ENCODE measurements at places on chromosomes 5 and 9. TPM values are rescaled to one million over a fixed set of nuclear protein-coding genes. Genes with fewer than 3 reads are reported as not detected.
A peak's percentile ranks its signal among the peaks of the same experiment; 100 is the strongest.

DNA sequence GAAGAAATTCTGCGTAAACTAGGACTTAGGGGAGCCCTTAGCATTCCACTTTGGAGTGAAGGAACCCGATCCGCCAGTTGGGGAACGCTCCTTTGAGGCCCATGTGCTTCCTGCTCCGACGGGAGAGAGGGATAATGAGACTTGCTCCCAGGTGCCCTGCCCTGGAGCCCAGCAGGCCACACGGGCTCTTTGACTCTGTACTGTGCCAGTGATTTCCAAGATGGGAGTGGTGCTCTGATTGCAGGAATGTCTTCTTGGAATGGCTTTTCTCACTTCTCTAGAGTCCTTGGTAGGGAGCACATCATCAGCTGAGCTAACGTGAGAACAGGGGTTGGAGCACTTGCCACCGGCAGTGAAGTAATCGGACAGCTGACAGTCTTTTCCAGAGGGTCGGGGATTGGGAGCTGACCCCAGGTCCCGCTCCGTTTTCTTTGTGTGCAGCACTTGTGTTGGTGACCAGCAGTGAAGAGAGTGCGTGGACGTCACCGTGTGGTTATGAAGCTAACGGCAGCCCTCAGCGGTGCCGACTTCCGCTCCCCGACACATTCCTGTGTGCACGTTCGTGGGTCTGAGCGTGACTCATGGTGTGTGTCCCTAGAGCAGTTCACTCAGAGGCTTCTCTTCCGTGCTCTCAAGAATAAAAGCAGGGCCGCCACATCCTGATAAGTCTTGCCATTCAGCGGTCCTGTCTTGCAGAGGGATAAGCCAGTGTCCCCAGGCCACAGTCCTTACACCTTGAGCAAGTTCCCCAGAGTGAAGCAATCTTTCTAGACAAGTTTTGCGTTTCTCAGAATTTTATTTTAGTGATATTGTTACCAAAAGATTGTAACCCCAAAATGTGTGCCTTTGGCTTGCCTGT lies 25.6 kb downstream of the ABL1 start:
- no peak for DNase-seq

- DNase-seq = no peak
Observed at GRCh38 chr5:102867992-102868662, 113.0 kb downstream of the PAM start.

- no peak for DNase-seq
Observed at GRCh38 chr5:133382661-133383579, 229.4 kb downstream of the FSTL4 start.

GRCh38 chr9:17810728-17811571 lies 232.1 kb downstream of the SH3GL2 start:
- peak; percentile 85 for DNase-seq

Gene SLC4A9
- total RNA-seq = not detected

DNA sequence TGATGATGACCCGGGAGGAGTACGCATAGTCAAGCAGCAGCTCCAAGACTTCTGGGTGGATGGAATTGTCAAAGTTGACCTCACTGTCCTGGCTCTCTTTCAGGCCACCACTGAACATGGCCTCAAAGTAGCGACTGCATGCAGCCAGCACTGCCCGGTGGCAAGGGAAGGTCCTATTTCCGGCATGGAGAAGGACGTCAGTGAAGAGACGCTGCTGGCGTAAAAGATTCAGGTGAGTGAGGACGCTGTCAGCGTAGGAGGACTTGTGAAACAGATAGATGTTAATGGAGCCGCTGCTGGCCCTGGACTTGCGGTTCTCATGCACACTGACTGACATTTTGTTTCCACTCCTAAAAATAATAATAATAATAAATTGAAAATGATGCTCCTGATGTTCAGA lies 4.4 kb downstream of the ENC1 start:
- no peak for DNase-seq

GRCh38 chr9:110996436-110997220 lies 41.6 kb downstream of the LPAR1 start:
- DNase-seq = no peak

DNA sequence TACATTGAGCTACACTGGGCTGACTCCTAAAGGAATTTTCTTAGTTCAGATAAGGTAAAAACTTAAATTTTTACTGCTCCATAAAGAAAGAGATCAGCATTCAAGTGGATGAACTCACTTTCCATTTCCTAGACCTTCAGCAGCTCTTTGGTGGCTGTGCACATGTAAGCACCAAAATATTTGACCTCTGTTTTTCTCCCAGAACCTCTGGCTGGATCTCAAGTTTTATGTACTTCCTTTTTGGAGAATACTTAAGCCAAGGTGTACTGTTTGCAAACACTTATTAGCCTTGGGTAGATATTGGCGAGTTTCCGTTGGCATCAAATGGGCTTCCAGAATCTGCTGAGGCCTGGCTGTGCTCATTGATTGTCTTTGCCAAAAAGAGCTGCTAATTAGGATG lies 10.3 kb downstream of the TNC start:
- DNase-seq = peak; percentile 31

GRCh38 chr5:32519508-32519907 lies 65.8 kb upstream of the SUB1 start:
- DNase-seq = no peak

- DNase-seq = no peak
Observed at GRCh38 chr9:5292141-5292540, 12.4 kb downstream of the RLN2 start.

DNA sequence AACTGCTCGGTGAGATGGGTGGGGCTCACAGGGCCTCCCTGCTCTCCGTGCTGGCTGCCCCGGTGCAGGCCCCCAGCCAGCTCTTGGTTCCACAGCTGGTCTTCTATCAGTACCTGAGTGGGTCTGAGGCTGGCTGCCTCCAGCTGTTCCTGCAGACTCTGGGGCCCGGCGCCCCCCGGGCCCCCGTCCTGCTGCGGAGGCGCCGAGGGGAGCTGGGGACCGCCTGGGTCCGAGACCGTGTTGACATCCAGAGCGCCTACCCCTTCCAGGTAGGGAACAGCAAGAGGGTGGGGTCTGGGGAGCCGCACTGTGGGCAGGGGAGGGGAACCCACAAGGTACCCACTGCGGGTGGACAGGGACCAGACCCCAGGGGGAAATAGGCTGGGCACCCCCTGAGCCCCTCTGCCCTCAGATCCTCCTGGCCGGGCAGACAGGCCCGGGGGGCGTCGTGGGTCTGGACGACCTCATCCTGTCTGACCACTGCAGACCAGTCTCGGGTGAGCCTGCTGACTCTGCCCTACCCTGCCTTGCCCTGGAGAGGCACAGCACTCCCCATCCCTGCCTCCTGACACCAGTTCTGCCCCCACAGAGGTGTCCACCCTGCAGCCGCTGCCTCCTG lies 2.8 kb downstream of the MAMDC4 start:
- no peak for DNase-seq

GRCh38 chr5:95836544-95836943 lies 14.0 kb upstream of the GLRX start:
- no peak for DNase-seq

Gene GDF9
- 1.3 TPM for total RNA-seq

Gene CCNI2
- total RNA-seq = not detected

- no peak for DNase-seq
Observed at GRCh38 chr5:96968074-96968473, 32.2 kb downstream of the LNPEP start.

DNA sequence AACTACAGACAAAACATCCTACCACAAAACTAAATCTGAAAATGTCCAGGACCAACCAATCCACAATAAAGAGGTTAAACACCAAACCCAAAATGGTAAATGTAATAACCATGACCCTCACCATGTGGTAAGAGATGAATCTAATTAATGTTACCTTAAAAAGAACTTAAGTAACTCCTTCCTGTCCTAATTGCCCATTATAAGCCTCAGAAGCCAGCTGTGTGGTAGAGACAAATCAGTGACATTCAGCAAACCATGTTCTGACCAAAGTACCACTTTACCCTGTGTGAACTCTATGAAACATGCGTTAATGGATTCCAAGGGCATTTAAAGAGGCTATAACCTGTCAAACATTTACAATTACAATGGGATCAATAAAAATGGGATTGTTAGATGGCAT lies 25.0 kb downstream of the LPAR1 start:
- DNase-seq = no peak

DNA sequence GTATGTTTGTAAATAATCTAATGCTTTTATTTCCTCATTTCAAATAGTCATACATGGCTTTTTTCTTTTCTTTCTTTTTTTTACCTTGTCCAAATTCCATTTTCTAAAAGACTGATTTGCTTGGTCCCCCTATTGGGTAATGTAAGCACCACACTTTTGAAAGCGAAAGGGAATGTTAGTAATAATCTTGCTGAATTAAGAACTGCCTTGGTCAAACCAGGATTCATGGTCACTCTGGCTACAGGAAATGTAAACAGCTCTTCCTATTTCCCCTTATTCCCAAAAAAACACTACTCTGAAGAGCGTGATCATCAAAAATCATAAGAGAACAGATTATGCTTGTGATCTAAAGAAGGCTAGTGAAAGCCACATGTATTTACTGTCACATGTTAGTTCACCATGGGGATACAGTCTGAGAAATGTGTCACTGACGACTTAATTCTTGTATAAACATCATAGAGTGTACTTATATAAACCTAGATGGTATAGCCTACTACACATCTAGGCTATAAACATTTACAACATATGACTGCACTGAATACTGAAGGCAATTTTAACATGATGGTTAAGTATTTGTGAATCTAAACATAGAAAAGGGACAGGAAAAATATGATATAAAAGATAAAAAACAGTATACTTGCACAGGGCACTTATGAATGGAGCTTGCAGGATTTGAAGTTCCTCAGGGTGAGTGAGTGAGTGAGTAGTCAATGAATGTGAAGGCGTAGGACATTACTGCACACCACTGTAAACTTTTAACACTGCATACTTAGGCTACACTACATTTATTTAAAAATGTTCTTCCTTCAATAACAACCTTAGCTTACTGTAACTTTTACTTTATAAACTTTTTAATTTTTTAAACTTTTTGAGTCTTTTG lies 75.3 kb downstream of the HMGCR start:
- no peak for DNase-seq

Gene WDR31
- total RNA-seq = 1.9 TPM

Gene OGN
- total RNA-seq = not detected

- DNase-seq = no peak
Observed at GRCh38 chr5:142428773-142429473, 104.1 kb upstream of the SPRY4 start.

Gene BASP1
- not detected for total RNA-seq

DNA sequence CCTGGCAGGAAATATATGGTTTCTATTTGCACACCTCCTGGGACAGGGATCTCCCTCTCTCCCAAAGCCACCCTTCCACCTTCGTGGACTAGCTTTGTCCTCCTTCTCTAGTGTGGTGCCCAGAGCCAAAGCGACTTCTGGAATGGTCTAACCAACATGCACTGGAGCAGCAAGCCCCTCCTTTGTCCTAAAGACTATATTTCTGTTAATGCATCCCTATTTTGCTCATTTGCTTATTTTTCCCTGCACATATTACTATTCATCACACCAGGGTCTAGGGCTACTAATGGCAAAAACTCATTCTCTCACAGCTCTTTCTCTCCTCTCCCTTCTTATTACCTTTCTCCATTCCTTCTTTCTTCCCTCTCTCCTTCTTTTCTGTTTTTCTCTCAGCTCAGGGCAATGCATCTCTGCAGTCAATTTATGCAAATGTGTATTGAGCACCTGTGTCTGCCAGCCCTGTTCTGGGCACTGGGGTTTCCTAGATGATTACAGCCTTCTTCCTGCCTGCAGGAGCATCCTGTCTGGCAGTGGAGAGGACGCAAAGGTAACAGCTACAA lies 2.8 kb upstream of the NEURL1B start:
- no peak for DNase-seq

DNA sequence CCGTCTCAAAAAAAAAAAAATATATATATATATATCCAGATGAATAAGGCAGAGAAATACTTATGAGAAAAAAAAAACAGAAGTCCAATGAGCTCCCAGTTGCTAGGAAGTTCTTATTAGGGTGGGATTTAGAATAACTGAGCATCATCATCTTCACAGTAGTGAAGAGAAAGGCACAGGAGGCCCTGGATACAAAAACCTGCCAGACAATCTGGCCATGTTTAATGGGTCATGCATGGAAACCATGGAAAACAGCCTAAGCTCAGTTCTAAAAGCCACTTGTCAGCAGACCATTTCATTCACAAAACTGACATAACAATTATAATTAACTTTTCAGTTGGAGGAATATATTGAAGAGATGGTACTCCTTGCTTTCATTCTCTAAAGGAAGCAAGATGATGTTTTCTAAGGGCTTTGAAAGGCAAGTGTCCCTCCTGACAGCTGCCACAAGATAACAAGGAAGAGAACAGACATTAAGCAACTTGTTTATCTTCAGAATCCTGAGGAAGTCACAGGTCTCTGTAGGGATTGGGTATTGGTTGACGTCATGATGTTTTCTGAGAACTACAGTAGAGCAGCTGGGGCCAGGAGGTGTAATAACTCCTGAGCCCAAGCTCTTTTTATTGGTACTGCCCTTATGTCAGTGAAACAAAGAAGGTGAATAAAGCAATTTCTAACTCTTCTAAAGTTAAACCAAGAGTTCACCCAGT lies 463.1 kb downstream of the DMAC1 start:
- no peak for DNase-seq

- no peak for DNase-seq
Observed at GRCh38 chr9:101536938-101537337, 3.3 kb downstream of the RNF20 start.

Gene TMEM252
- not detected for total RNA-seq

- no peak for DNase-seq
Observed at GRCh38 chr9:73153793-73154227, 2.1 kb downstream of the ANXA1 start.

DNA sequence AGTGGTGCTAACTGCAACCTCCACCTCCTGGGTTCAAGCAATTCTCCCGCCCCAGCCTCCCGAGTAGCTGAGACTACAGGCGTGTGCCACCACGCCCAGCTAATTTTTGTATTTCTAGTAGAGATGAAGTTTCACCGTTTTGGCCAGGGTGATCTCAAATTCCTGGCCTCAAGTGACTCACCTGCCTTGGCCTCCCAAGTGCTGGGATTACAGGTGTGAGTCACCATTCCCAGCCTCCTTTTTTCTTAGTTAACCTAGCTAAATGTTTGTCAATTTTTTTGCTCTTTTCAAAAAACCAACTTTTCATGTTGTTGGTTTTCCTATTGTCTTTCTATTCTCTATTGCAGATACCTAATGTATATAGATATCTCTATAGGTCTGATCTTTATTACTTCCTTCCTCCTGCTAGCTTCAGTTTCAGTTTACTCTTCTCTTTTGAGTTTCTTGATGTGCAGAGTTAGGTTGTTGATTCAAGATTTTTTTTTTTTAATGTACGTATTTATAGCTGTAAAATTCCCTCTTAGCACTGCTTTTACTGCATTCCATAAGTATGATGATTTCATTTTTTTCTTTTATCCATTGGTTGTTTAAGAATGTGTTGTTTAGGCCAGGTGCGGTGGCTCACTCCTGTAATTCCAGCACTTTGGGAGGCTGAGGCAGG lies 32.9 kb downstream of the FGD3 start:
- no peak for DNase-seq

DNA sequence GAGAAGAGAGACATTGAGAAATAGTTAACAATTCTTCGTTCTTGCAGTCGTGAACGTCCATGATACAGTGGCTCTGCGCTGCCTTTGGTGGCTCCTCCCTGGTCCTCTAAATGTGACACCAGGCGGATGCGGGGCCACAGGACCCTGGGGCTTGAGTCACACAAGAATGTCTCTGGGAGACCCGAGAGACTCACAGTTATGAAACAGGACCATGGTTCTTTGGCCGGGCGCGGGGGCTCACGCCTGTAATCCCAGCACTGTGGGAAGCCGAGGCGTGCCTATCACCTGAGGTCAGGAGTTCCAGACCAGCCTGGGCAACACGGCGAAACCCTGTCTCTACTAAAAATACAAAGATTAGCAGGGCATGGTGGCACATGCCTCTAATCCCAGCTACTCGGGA lies 767 bp upstream of the ZDHHC11 start:
- no peak for DNase-seq

GRCh38 chr5:160657622-160658458 lies 194.2 kb downstream of the ATP10B start:
- DNase-seq = no peak

Data from G401 (cell line).